ENCODE measurements at places on chromosomes 1 and 21.

GRCh38 chr1:210483821-210484220 is 155.1 kb downstream of the HHAT start:
- no peak for DNase-seq

- DNase-seq = no peak
These were observed 339.3 kb upstream of the ADAMTS5 start for GRCh38 chr21:27306206-27306605.

GRCh38 chr1:204583909-204584632 is 67.9 kb downstream of the MDM4 start:
- DNase-seq = no peak

GRCh38 chr1:214354440-214355148 is 73.6 kb downstream of the SMYD2 start:
- no peak for DNase-seq

GRCh38 chr1:172600615-172601014 is 58.3 kb upstream of the FASLG start:
- DNase-seq = no peak

GRCh38 chr1:44078104-44078503 is 40.5 kb upstream of the KLF17 start:
- no peak for DNase-seq

GRCh38 chr1:178146436-178146835 is 52.5 kb downstream of the RASAL2 start:
- no peak for DNase-seq

DNA sequence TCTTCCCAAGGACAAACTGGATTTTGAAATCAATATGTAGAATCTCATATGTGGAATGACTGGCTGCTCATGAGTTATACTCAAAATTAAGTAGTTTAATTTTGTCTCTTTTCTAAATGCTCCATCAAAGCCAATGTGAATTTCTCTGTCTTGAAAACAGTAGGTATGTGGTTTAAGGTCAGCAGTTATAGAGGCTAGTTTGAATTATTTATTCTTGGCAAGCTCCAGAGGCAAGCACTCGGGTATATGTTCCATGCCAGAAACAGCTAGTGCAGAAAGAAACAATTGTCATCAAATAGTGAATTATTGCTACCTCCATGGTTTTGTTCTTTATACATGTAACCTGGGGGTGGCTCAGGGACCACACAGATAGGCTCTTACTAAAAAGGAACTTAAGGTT is 63.5 kb downstream of the LRIG2 start:
- no peak for DNase-seq

- no peak for DNase-seq
These were observed 177.7 kb upstream of the HP1BP3 start for GRCh38 chr1:20964540-20965484.

GRCh38 chr1:235945775-235946570 is 79.3 kb upstream of the LYST start:
- DNase-seq = no peak

- DNase-seq = no peak
These were observed 144.9 kb downstream of the HIVEP3 start for GRCh38 chr1:41773842-41774241.

GRCh38 chr1:154577346-154578057 is 9.9 kb downstream of the CHRNB2 start:
- no peak for DNase-seq

- no peak for DNase-seq
These were observed 536 bp downstream of the HMGCL start for GRCh38 chr1:23824711-23825075.

DNA sequence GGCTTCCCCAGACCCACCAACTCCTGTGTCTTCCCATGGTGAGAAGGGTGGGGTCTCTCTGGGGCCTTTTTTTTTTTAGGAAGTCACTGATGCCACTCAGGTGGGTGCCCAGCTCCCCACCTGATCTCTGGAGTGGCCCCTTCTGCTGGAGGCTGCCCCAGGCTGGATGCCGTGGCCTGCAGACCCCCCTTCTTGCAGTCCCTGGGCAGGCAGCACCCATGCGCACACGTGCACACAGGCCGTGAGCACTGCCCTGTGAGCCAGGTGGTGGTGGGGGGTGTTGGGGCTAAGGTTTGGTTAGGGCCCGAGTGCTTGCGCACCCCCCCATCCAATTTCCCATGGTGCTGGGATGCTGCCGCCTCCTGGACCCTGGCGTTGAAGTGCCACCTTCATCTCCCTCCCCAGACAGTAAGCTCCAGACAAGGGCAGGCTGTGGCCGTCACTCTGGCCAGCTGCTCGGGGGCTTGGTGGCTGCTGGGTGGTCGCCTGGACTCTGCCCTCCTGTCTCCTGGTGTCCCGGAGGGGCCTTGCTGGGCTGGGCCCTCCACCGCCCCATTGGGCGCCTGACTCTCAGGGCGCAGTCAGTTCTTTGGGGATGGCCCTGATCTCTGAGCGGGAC is 50.6 kb downstream of the SKI start:
- DNase-seq = no peak

DNA sequence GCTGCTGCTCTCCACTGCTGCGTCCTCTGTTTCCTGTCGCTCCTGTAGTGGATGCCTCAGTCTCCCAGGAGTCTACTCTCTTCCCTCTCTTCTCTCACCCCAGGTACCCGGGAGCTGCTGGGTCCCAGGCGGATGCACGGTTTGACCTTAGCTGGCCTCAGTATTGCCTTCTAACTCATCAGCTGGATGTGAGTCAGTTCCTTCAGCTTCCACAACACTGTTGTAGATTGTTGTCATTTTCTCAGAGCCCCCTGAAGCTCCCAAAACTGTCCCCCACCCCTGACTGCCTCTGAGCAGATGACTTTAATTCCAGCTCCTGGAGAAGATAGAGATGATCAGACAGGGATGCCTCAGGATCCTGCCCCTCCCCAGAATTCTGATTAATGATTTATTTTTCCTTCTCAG is 7.2 kb downstream of the CNIH3 start:
- no peak for DNase-seq

Data from stimulated activated CD8-positive, alpha-beta memory T cell treated with anti-CD3 and anti-CD28 coated beads, Interleukin-4, amount 100 ng/mL, for 1 hour (primary cell).